Neural crest cell (in vitro differentiated cells): ENCODE measurements at places on chromosomes 1 and 21.

- DNase-seq = no peak
These were observed 92.3 kb upstream of the CHODL start for GRCh38 chr21:18152371-18152770.

DNA sequence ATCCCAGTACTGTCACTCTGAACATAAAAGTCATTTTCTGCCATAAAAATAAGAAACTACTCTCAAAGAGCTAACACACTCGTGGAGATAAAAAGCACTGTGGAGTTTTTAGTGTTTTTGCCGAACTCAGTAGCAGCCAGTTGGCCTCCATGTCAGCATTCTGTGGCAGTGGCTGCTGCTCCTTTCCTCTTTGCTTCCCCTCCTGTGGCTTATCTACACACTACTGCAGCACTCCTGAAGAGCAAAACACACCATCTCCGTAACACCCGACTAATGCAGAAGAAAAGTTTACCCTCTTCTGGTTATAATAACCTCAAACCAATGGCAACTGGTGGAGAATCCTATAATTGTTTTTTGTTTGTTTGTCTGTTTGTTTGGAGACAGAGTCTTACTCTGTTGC lies 44.9 kb downstream of the RAB3GAP2 start:
- no peak for DNase-seq

DNA sequence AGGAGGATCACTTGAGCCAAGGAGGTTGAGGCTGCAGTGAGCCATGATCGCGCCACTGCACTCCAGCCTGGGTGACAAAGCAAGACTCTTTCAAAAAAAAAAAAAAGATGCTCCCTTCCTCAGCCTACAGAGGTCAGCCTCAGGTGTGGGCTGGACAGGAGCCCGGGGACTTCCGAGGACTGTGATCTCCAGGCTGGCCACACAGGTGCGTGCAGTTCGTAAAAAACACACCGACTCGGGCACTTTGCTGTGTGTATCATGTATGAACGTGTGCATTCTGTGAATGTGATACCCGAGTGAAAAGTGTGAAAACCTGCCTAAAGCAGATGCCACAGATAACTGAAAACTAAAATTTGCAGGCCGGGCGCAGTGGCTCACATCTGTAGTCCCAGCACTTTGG lies 8.4 kb upstream of the CCDC27 start:
- DNase-seq = no peak

- peak; percentile 67 for DNase-seq
These were observed 148.5 kb downstream of the TENT5C start for GRCh38 chr1:117754061-117754969.

GRCh38 chr21:38388647-38389353 lies 109.5 kb downstream of the ERG start:
- no peak for DNase-seq

- no peak for DNase-seq
These were observed 1667.8 kb downstream of the KCNT2 start for GRCh38 chr1:194940336-194941030.

DNA sequence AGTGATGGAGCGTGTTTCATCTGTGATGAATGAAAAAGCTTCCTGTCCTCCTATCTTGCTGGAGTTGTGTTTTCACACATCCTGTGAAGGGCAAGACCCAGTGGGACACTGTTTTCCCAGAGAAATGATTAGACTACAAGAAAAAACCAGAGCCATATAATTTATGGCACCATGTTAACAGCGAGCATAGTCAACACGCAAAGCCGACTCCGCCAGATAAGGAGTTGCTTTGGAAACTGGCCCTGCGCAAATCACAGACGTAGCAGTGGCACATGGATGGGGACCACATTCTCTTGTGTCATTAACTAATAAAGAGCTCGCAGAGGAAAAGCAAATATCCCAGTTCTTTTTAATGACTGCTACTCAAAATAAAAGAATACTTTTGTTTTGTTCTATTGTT lies 471.2 kb upstream of the RUNX1 start:
- DNase-seq = no peak

DNA sequence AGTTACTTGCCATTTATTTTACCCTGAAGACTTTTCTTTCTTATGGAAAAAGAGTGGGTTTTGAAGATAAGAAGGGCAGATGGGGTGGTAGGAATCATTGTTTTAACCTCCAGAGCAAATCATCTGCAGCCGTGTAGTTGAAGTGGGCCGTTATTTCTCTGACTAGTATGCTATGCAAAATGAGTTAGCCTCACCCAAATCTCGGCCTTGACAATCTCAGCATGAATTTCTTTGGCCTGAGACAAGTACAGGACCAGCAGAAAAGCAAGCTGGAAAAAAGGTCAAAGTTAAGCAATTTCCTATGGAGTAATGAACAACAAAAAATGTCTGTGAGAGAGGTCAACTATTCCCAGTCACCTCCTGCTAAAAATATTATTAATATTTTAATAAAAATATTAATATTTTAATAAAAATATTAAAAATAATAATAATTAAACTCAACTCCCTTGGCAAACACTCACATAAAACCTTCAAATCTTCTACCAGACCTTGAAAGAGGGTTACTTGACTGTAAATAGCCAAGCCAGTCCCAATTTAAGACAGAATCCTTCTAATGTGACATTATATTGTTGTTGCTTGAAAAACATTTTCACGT lies 6.8 kb upstream of the TEKT2 start:
- no peak for DNase-seq

DNA sequence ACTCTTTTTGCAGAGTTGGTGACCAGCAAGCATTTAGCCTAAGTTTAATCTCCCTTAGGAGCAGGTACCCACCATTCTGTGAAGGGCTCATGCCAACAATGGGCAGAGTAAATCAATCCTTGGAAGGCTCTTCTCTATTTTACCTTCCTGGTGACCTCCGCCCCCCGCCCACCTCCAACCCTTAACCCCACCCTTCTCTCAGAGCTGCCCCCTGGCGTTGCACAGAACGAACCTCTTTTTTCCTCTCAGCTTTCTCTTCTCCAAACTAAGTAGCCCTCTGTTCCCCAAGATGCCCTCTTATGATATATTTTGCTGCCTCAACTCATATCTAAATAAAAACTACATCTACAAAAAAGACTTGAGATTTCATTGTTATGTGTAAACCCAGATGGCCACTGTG lies 186.8 kb downstream of the SEC16B start:
- no peak for DNase-seq

GRCh38 chr1:37958690-37959089 lies 11.8 kb upstream of the INPP5B start:
- DNase-seq = no peak

- no peak for DNase-seq
These were observed 1569.0 kb upstream of the B3GALT2 start for GRCh38 chr1:194755241-194755994.

GRCh38 chr1:38615680-38616079 lies 243.9 kb downstream of the RRAGC start:
- no peak for DNase-seq

DNA sequence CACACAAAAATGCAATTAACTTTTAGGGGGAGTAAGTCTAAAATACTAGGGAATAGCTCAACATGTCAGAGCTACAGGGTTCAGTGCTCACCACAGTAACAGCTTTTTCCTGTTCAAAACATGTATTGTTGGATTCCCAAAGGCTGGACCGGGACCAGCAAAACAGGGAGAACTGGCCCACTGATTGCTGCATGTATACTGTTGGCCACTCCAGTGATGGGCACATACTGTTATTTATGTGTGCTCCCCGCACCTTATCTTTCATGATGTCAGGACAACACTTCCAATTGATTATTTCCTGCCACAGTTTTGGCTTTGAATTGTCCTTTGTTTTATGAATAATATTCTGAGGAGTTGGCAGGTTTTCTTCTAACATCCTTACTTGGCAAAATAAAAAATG lies 50.7 kb downstream of the HMGB4 start:
- no peak for DNase-seq

DNA sequence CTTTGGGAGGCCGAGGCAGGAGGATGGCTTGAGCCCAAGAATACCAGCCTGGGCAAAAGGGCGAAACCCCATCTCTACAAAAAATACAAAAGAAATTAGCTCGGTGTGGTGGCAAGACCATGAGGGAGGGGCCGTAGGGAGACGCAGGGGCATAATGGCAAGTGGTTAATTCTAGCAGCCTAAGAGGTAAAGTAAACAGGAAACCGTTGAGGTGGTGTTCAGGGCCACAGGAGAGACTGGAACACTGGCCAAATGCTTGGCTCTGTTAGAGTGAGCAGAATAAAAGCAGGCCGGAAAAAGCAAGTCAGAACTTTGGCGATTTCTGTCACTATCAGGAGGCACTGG lies 89.2 kb downstream of the RIPK4 start:
- no peak for DNase-seq

DNA sequence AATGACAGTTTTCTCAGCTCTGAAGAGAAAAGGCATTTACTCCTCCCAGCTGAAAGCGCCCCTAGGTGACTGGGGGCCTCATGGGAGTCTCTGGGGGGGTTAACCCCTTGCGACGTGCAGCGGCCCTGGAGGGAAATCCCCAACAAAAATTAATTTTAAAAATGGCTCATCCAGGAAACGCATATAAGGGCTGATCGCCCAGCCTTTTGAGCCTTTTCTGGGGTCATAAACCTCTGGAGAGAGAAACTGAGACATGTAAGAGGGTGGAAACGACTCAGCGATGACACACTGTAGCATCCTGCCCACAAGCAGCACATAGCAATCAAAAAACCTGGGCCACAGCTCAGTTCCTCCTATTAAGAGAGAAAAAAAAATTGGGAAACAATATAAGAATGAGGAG lies 20.4 kb upstream of the HPDL start:
- DNase-seq = no peak

DNA sequence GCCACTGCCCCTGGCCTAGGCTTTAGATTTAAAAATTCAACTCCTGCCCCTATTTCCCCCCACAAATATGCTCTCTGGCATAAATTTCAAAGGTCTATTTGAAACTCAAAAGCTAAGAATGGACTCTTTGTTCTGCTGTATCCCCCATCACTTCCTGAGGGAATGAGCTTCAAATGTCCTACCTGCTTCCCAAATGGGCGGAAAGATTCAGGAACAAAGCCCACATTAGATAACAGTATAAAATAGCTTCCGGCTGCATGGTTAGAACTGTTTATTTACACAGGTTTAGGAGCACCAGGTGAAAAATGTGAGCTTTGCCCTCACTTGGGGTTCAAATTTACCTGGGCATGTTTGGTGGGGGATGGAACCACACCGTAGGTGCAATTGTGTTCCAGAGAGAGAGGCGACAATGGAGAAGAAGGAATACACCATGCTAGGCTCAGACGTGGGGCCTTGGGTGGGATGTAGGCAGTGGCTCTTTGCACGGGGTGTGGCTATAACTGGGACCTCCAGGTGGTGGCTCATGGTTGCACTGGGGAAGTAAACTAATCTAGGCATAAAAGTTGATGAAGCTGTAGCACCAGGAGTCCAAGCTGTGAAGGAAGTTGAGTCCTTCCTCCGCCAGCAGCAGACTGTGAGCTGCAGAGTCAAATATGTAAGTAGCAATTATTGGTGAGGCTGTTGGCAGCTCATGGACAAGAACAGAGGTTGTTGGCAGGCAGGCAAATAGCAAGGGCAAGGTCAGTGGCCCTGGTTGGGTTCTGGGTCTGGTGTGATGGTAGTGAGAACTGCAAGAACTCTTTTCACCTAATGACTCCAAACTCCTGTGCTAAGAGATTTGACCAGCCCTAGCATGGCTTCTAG lies 41.5 kb upstream of the SRSF10 start:
- DNase-seq = no peak

DNA sequence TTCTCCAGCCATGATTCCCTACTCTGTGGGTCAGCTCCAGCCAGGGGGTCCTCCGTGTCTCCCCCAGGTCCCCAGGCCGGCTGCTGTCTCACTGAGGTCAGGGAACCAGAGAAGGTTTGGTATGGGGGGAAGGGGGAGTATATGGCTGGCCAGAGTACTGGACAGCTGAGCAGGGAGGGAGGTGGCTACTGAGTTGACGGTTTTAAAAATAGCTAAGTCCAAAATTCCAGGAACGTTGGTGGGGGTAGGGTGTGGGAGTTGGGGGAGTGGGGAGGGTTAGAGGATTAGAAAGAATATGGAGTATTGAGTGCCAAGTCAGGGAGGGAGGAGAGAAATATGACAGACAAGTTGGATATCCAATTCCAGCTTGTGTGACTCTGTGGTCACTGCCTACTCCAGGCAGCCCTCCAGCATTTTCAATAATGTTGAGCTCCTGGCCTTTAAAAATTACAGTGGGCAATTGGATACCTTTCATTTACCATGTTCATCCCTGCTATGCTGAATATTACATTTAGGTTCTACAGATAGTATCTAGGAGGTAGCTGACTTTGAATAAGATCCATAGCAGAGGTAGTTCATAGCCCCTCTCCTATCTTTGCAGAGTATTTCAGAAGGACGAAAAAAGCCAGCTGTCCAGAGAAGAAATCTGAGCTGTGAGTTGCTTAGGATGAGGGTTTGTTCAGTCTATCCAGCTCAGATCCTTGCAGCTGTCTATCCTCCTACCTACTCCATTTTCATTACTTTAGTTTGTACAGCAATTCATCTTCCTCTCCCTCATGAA lies at the start of gene HJV:
TSS of gene HJV (minus strand) at position 114 of the 781 bp plus-strand sequence. CDS start 1,504 bp downstream, outside the sequence.
- DNase-seq = no peak

DNA sequence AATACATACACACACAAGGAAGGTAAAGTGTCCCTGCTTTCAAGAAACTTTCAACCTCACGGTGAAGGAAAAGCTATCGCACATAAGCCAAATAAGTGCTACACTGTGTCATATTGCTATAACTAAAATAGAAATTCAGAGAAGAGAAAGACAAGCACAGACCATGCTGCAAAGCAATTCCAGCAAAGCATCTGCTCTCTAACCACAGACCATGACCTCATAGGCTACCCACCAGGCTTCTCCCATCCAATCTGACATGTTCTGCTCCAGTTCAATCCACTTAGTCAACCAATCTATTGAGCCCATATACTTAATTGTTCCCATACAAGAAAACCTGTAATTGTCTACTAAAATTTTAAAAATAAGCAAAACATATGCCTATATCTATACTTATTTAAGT lies 211.3 kb downstream of the BARHL2 start:
- DNase-seq = no peak

DNA sequence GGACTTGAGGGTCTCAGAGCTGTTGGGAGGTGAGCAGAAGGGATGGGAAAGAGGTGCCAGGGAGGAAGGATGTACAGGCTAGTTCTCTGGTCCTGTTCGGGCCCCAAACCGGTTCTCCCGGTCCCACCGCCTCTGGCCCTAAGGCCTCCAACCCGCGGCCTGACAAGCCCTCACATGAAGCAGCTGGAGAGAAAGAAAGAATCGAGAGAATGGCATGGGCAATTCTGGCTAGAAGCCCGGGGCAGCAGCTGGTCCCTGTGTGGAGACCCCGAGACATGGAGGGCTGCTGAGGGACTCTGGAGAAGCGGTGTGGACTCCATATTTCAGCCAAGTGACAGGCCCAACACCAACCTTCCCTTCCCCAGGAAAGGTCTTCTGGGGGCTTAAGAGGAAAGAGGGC lies 730 bp downstream of the CDC42SE1 start:
- DNase-seq = no peak

- DNase-seq = no peak
These were observed 29.1 kb downstream of the SLC19A1 start for GRCh38 chr21:45513003-45513717.

DNA sequence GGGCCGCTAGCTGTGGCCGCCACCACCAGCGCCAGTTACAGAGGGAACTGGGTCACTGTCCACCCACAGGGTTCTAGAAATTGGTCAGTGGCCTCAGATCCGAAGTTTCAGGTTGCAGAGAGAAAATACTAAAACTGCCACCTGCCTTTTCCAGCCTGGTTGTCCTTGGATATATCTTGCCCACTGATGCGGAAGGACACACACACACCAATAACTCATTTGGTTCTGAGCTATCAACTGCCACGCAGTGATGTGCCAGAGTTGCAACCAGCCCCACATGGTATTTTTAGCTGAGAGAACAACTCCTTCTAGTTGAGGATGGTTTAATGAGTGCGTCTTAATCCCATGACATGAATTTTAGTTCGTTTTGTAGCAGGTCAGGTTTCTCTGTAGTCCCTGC lies 68.1 kb downstream of the SH3BGR start:
- DNase-seq = no peak

GRCh38 chr1:226181996-226182714 lies 4.4 kb downstream of the ACBD3 start:
- DNase-seq = no peak
